ENCODE measurements at places on chromosomes 4 and X. TPM values are rescaled to one million over a fixed set of nuclear protein-coding genes. Genes with fewer than 3 reads are reported as not detected.

- H3K27ac ChIP-seq, result no peak overlapping the region
- H3K27me3 ChIP-seq, result no peaks in the 10 kb centered on the region
- peaks cover 4% of the 10 kb centered on the region for H3K4me1 ChIP-seq
- H3K4me3 ChIP-seq, result no peak overlapping the region
Measured at GRCh38 chr4:53321151-53321983, 44.5 kb downstream of the SCFD2 start.

The BCORL1 gene
- 4.7 TPM for total RNA-seq

DNA sequence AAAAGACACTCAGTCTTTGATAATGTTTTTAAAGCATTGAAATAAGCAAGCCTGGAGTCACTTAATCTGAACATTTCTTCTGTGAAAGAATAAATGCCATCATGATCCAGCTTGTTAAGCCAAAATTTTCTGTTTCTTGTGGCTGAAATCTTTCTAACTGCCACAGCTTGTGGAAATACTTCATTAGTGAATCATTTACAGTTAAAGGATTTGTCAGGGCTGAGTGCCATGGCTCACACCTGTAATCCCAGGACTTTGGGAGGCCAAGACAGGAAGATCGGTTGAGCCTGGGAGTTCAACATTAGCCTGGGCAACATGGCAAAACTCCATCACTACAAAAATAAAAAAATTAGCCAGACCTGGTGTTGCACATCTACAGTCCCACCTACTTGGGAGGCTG, 93.3 kb upstream of the PDE5A start:
- H3K27ac ChIP-seq, result no peak overlapping the region
- H3K27me3 ChIP-seq, result no peaks in the 10 kb centered on the region
- DNase-seq, result no peak
- H3K4me1 ChIP-seq, result no peaks in the 10 kb centered on the region

GRCh38 chr4:89357787-89358186, 50.2 kb upstream of the GPRIN3 start:
- H3K27ac ChIP-seq, result no peak overlapping the region
- H3K4me1 ChIP-seq, result no peaks in the 10 kb centered on the region
- H3K36me3 ChIP-seq, result no peaks in the 10 kb centered on the region
- no peak for DNase-seq

The NKX6-1 gene
- 19.1 TPM for total RNA-seq

GRCh38 chr4:77201343-77201742, 44.3 kb downstream of the CCNG2 start:
- no peak overlapping the region for H3K27ac ChIP-seq
- no peaks in the 10 kb centered on the region for H3K4me1 ChIP-seq
- no peaks in the 10 kb centered on the region for H3K27me3 ChIP-seq
- H3K36me3 ChIP-seq, result no peaks in the 10 kb centered on the region

DNA sequence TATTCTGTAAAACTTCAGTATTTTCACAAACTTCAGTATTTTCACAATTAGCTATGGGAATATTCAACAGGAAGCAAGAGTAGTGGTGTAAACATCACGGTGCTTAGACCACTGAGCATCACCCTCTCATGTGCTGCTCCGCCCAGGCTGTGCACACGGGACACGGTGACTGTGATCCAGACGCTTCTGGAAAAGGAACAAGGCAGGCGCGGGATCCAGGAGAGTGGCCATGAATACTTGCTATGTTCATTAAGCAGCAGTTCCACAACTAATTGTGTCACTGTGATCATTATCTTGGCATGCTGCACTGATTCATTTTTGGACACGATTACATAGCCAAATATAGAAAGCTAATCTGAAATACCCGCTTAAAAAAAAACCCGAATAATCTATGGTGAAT, 19.6 kb upstream of the FAT1 start:
- H3K27me3 ChIP-seq, result no peaks in the 10 kb centered on the region
- no peaks in the 10 kb centered on the region for H3K36me3 ChIP-seq
- no peak overlapping the region for H3K4me3 ChIP-seq
- H3K4me1 ChIP-seq, result no peaks in the 10 kb centered on the region
- H3K27ac ChIP-seq, result no peak overlapping the region

DNA sequence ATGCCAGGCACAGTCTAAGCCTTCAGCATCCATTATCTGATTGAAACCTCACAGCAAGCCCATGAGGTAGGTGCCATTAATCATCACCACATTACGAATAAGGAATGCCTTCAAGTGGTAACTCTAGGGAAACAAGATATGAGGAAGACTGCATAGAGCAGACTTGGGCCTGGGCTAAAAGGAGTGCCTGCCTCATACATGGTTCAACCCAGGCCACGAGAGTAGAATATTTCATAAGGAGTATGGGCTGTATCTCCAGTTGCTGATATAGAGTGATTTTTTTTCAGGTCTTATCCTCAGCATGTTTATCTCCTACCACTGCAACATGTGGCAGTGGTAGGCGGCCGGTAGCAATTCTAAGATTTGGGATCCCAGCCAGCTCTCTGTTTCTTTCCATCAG, 51.7 kb downstream of the ATP11C start:
- peak overlapping the region; percentile 11 for H3K27ac ChIP-seq
- H3K4me3 ChIP-seq, result no peak overlapping the region
- no peaks in the 10 kb centered on the region for H3K27me3 ChIP-seq
- H3K36me3 ChIP-seq, result no peaks in the 10 kb centered on the region
- DNase-seq, result no peak

- no peaks in the 10 kb centered on the region for H3K27me3 ChIP-seq
- no peak for DNase-seq
- H3K4me3 ChIP-seq, result no peak overlapping the region
- H3K36me3 ChIP-seq, result no peaks in the 10 kb centered on the region
Measured at GRCh38 chr4:40301603-40302002, 33.5 kb upstream of the CHRNA9 start.

The VEGFD gene
- 1.8 TPM for total RNA-seq

The COL4A6 gene
- 1.1 TPM for total RNA-seq

DNA sequence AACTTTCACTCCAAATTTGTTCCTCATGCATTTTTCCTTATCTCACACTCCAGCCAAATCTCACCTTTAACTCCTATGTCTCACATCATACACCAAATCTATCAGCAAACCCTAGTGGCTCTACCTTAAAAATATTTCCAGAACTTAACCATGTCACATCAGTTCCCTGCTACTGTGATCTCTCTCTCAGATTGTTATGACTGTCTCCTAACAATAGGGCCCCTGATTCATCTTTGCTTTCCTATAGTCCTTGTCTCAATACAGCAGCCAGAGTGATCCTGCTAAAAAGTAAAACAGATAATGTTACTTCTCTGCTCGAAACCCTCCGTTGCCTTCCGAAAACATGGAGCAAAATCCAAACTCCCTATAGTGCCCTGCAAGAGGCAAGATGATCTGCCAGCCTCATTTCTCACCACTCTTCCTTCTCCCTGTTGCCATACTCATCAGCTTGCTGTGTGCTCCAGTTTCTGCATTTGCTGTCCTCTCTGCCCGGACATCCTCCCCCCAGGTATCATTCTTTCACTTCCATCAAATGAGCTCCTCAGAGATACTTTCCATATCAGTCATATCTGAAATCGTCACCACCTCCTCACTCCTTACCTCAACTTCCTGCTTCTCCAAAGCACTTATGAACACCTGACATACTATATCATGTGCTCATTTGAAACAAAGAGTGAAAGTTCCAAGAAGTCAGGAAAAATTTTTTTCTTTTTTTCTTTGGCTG, 293.4 kb upstream of the NR3C2 start:
- H3K27ac ChIP-seq, result peak overlapping the region; percentile 70
- no peaks in the 10 kb centered on the region for H3K36me3 ChIP-seq
- DNase-seq, result no peak
- peaks cover 12% of the 10 kb centered on the region for H3K4me1 ChIP-seq
- no peaks in the 10 kb centered on the region for H3K27me3 ChIP-seq
- no peak overlapping the region for H3K4me3 ChIP-seq

DNA sequence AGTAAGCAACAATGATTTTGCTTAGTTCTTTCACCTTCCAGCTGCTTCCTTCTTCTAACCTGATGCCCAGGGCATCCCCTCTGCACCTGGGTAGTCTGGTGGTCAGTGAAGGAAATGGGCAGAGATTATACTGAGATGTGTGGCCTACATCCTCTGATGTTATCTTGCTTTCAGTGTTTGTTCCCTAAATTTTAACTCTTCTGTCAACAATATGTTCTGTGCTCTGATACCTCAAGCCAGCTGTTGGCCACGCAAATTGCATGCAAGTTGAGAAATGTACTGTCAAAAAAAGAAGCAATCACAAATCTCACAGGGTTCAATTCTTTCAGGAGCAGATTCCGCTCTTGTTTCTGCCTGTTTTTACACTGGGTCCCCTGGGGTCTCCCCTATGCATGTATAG, 73.8 kb downstream of the FBXW7 start:
- no peaks in the 10 kb centered on the region for H3K36me3 ChIP-seq
- no peaks in the 10 kb centered on the region for H3K27me3 ChIP-seq
- no peak overlapping the region for H3K27ac ChIP-seq

DNA sequence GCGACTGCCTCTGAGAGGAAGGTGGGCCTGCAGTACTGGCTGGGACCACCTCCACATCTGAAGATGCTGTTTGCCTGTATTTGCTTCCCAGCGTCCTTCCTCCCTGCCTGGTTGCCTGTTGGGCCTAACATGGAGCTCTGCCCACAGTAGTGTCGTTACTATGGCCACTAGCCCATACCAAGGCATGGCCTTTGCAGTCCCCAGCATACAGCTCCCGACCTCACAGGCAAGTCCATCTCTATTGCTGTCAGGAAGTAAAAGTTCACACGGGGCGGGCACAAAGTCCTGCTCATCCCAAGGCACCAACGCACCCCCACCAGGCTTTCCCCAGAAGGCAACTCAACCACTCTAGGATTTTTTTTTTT, 71.6 kb downstream of the MAML3 start:
- H3K27me3 ChIP-seq, result no peaks in the 10 kb centered on the region
- H3K4me1 ChIP-seq, result peaks cover 19% of the 10 kb centered on the region
- H3K36me3 ChIP-seq, result no peaks in the 10 kb centered on the region

The HMGN5 gene
- 9.0 TPM for total RNA-seq

DNA sequence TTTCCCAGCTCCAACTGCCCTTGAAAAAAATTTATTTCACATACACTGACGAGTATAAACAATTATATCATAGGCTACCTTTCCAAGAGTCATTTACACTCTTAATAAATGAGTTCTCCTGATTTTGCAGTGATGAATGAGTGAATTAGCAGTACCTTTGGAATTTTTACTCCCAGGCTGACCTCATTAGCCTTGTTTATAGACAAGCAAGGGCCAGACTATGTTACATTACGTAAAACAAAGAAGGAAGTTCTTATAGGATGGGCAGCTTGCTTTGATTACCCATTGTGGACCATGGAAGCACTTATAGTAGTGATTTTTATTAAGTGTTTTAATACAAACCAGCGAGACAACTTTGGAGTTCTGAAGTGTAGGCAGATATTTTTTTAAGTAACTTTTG, 112.9 kb upstream of the C1QTNF7 start:
- DNase-seq, result no peak
- H3K27ac ChIP-seq, result no peak overlapping the region
- H3K27me3 ChIP-seq, result no peaks in the 10 kb centered on the region
- no peak overlapping the region for H3K4me3 ChIP-seq
- no peaks in the 10 kb centered on the region for H3K4me1 ChIP-seq

DNA sequence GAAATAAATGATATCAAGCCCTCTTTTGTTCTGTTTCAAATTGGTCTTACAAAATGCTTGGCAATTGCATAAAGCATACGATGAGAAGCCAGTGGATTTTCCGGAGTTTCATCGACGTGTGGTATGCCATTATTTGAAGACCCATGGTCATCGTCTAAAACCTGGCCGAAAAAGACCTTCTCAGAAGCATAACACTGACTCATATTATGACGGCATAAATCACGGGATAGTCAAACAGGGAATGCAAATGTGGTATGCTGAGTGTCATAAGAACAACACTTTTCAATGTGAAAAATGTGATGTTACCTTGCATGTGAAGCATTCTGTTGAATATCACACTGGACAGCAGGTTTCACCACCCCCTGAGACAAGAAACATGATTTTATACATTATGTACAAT, 695.2 kb downstream of the GRXCR1 start:
- H3K4me1 ChIP-seq, result no peaks in the 10 kb centered on the region
- no peak overlapping the region for H3K27ac ChIP-seq
- no peak overlapping the region for H3K4me3 ChIP-seq
- no peaks in the 10 kb centered on the region for H3K27me3 ChIP-seq
- H3K36me3 ChIP-seq, result no peaks in the 10 kb centered on the region

GRCh38 chrX:8313844-8314243, 142.8 kb upstream of the VCX2 start:
- no peak overlapping the region for H3K4me3 ChIP-seq
- H3K36me3 ChIP-seq, result no peaks in the 10 kb centered on the region
- H3K4me1 ChIP-seq, result no peaks in the 10 kb centered on the region

GRCh38 chrX:53677286-53677685, 9.2 kb downstream of the HUWE1 start:
- no peak overlapping the region for H3K4me3 ChIP-seq
- no peaks in the 10 kb centered on the region for H3K4me1 ChIP-seq
- no peak for DNase-seq
- no peaks in the 10 kb centered on the region for H3K36me3 ChIP-seq

DNA sequence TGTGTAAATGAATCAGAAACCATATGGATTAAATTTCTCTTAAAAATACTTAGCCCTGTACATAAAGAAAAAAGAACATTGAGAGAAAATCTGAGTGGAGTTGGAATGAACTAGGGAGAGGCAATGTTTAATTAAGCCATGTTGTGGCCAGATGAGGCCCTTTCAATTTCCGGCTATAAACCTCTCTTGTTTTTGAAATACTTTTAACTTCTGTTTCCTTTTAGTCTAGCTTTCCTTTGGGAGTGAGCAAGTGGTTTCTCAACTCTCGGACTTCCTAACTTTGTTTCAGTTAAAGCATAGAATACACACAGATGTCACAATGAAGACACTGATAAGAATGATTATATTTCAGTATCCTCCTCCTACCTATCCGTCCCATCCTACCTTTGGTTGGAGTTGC, 197.2 kb downstream of the ARHGAP24 start:
- H3K27me3 ChIP-seq, result no peaks in the 10 kb centered on the region
- H3K4me1 ChIP-seq, result no peaks in the 10 kb centered on the region
- no peak for DNase-seq
- H3K36me3 ChIP-seq, result no peaks in the 10 kb centered on the region
- no peak overlapping the region for H3K27ac ChIP-seq

The TBC1D19 gene
- total RNA-seq, result 25.0 TPM

- DNase-seq, result no peak
- no peaks in the 10 kb centered on the region for H3K36me3 ChIP-seq
- H3K4me1 ChIP-seq, result no peaks in the 10 kb centered on the region
- no peak overlapping the region for H3K27ac ChIP-seq
- no peak overlapping the region for H3K4me3 ChIP-seq
Measured at GRCh38 chrX:29813174-29813573, 402.2 kb upstream of the MAGEB2 start.

The USP26 gene
- total RNA-seq, result not detected

GRCh38 chr4:170721812-170722373, 632.1 kb upstream of the AADAT start:
- no peak overlapping the region for H3K27ac ChIP-seq
- H3K27me3 ChIP-seq, result no peaks in the 10 kb centered on the region
- DNase-seq, result no peak
- H3K4me3 ChIP-seq, result no peak overlapping the region
- H3K36me3 ChIP-seq, result no peaks in the 10 kb centered on the region

The CRMP1 gene
- total RNA-seq, result not detected

The MAGEA1 gene
- total RNA-seq, result not detected

The NPY2R gene
- not detected for total RNA-seq

The PAGE2B gene
- not detected for total RNA-seq

GRCh38 chrX:25015486-25016360, at the start of gene ARX:
Gene ARX, minus strand, starts transcription at chrX:25015965. Its CDS starts 228 bp downstream, at chrX:25015737.
- peaks cover 8% of the 10 kb centered on the region for H3K4me1 ChIP-seq
- peak; percentile 60 for DNase-seq
- no peaks in the 10 kb centered on the region for H3K36me3 ChIP-seq
- no peak within 1 kb of the TSS for H3K4me3 ChIP-seq
- H3K27ac ChIP-seq, result no peak within 1 kb of the TSS

- H3K27ac ChIP-seq, result no peak overlapping the region
- H3K36me3 ChIP-seq, result peaks cover 6% of the 10 kb centered on the region
- no peaks in the 10 kb centered on the region for H3K4me1 ChIP-seq
- H3K27me3 ChIP-seq, result no peaks in the 10 kb centered on the region
- H3K4me3 ChIP-seq, result no peak overlapping the region
Measured at GRCh38 chrX:130057209-130057608, 53.1 kb downstream of the ELF4 start.

Data from thyroid gland (tissue), 4 donors.